ENCODE measurements at places on chromosomes 4 and X. TPM values are rescaled to one million over a fixed set of nuclear protein-coding genes. Genes with fewer than 3 reads are reported as not detected.

GRCh38 chrX:97685753-97686152, 802.0 kb downstream of the RPA4 start:
- no peak for DNase-seq

DNA sequence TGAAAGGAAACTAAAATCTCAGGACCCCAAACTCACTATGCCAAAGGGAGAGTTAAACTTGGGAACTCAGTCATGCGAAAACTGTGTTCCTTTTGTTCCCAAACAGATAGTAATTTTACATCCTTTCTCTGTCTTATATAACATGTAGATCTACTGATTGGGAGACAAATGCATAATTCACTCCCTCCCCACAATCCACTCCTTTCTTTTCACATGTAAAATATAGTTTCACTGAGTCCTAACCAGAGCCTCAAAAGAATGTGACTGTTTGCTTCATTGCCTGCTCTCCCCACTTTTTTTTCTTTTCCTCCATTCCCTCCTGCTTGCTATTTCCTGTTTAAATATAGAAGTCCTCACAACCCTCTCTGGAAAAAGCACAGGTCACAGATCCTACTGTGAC, 699.3 kb upstream of the ADGRL3 start:
- DNase-seq = no peak

GRCh38 chrX:30939928-30940327, 50.9 kb upstream of the TAB3 start:
- DNase-seq = no peak

DNA sequence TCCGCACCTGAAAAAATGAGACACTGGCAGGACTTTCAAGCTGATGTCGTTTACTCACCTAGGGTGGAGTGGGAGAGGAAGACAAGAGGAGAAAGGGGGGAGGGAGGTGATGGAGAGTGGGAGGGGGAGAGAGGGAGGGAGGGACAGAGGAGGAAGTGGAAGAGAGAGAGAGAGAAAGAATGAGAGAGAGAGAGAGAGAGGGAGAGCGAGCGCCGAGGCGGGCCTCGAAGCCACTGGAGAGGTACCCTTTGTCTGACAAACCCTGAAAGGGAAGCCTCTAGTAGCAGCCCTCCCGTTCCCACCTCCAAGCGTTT, 296 bp upstream of the ADGRL3 start:
- no peak for DNase-seq

DNA sequence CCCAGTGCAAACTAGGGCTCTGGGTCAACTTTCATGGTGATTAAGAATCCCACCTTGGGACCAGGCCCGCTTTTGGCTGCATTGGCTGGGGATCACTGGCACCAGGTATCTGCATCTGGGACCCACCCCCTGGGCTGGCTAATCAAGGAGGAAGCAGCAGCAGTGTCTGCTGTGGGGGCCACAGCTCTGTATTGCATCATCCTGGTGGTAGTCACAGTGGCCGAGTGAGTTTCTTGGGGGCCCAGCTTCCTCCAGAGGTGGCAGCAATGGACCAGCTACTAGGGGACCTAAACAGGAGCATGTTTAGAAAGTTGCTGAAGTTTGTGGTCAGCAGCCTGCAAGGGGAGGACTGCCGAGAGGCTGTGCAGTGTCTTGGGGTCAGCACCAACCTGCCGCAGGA, 15.7 kb downstream of the LNX1 start:
- DNase-seq = no peak

The FABP2 gene
- total RNA-seq = not detected

GRCh38 chr4:101500742-101501141, 153.4 kb upstream of the PPP3CA start:
- DNase-seq = no peak

DNA sequence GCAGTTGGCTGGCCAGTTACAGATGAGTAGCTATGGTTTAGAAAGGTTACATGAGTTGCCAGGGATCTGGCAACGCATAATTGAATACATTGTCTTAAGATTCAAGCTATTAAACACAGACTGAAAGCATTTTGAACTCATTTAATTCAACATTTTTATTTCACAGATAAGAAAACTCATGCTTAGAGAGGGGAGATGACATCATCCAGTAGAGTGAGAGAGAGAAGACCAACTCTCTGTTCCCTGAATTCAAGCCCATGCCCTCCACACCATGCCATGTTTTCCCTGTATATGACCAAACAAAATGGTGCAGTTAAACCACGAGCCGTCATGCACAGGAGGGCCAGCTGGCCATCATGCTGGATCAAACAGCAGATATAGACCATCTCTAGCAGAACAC, 22.6 kb downstream of the SNCA start:
- DNase-seq = no peak

- no peak for DNase-seq
Observed at GRCh38 chr4:58957711-58958110, 1847.5 kb upstream of the IGFBP7 start.

- DNase-seq = no peak
Observed at GRCh38 chrX:106201502-106202178, 33.5 kb downstream of the PWWP3B start.

GRCh38 chr4:924107-925096, 7.7 kb downstream of the GAK start:
- DNase-seq = no peak

DNA sequence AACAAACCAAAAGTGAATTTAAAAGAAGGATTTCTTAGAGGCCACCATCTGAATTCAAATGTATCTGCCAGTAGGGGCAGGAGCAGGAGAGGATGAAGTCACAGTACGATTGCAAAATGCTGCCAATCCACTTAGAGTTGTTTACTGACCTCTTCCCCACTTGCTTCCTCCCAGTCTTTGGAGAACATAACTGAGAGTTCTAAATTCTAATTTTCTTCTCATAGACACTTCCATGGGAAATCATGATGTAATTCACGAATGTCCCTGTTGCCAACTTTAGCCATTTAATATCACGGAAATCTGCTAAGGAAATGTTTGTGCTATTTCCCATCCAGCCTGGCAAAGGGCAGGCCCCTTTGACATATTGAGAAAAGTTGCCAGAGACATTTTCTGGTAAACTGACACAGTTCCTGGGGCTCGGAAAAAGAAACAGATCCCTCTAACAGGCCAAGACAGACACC, 33.6 kb upstream of the NOCT start:
- DNase-seq = peak; percentile 35

The NKRF gene
- 5.8 TPM for total RNA-seq

DNA sequence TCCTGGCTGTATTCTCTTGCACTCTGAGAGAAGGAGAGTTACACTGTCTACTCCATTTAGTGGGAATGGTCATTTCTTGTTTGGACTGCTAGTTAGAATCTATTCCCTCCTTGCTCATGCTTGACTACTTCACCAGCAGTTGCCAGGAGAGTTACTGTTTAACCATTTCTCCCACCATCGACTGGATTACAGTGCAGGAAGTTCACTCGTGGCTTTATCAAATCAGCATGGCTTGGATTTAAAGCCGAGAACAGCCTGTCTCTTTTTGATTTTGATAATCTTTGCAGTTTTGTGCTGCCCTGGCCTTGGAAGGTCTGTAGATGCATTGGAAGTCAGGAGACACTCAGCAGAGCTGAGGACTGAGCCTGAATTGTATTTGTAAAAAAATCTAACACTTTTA, 3.2 kb downstream of the GBA3 start:
- DNase-seq = peak; percentile 66

DNA sequence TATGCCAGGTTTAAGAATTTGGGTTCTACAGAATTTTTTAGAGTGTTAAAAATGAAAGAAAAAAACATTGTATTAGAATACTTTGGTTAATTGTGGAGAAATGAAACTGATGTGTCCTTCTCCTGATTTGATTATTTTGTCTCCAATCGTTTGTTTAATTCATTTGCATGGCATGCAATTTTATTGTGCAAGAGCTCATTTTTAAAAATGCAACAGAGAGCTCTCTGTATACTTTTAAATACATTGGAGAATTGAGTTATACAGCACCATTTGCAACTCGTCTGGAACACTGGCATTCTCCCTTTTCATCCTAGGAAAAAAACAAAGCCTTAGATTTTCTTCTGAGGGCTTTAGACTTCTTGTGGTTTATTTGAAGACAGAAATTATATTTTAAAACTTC, 689 bp downstream of the EXOC1L start:
- no peak for DNase-seq

DNA sequence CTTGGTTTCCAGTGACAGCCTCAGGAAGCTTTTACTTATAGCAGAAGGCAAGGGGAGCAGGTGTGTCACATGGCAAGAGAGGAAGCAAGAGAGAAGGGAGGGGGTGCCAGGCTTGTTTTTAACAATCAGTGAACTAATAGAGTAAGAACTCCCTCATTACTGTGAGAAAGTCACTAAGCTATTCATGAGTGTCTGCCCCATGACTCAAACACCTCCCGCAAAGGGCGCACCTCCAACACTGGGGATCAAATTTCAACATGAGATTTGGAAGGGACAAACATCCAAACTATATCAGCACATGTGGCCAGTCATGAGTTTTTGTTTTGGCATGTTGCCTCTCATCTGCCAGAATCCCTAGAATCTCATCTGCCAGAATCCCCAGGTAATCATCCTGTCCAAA, 183.5 kb upstream of the C1QTNF7 start:
- no peak for DNase-seq

The SLC25A14 gene
- total RNA-seq = 15.9 TPM

DNA sequence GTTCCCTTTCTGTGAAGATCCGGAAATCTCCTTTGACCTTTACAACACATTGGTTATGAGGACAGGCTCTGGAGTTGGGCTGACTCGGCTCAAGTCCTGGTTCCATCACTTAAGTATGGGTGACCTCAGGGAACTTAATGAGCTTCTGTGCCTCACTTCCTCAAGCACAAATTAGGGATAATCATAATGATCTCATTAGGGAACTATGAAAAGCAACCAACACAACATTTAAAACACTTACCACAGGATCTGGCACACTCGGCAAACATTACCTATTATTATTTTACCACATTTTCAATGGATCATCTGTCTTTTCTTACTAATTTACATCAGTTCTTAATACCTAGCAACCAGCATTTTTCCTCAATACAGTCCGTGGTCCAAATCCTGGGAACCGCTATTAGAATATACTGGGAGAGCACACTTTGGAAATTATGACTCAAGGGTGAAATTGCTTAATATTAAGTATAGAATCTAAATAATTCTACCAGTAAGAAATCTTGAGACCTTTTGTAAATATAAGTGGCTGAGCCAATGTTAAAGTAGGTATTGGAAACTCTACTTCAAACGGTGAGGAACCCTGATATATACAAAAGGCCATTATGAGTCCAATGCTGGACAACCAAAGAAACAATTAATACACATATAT, 19.6 kb downstream of the ADGRA3 start:
- no peak for DNase-seq

The SLIT2 gene
- 2.5 TPM for total RNA-seq

The SLITRK4 gene
- 1.7 TPM for total RNA-seq

DNA sequence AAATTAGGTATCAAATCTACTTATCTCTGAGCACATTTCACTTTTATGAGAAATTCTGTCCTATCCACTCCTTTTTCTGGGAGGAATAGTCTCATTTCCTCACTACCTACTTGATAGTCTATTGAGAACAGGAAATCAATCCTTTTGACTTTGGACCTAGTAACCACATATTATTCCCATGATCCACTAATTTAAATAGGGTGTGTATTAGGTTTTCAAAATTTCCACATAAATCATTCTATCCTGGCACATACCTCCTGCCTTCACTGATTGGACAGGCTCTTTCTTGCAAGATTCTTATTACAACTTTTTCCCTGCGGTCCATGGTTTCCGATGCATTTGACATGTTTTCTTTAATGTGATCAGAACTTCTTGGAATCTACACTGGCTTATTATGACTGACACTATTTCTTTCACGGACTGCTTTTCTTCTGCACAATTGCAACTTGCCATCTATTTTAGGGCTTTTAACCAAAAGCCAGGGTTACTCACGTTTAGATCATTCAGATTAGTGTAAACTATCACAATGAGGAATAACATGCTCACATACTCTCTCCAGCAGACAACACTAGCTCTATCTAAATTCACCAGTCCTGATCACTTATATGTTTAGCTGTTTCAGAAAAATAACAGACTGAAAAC, 419.9 kb upstream of the SLIT2 start:
- no peak for DNase-seq

DNA sequence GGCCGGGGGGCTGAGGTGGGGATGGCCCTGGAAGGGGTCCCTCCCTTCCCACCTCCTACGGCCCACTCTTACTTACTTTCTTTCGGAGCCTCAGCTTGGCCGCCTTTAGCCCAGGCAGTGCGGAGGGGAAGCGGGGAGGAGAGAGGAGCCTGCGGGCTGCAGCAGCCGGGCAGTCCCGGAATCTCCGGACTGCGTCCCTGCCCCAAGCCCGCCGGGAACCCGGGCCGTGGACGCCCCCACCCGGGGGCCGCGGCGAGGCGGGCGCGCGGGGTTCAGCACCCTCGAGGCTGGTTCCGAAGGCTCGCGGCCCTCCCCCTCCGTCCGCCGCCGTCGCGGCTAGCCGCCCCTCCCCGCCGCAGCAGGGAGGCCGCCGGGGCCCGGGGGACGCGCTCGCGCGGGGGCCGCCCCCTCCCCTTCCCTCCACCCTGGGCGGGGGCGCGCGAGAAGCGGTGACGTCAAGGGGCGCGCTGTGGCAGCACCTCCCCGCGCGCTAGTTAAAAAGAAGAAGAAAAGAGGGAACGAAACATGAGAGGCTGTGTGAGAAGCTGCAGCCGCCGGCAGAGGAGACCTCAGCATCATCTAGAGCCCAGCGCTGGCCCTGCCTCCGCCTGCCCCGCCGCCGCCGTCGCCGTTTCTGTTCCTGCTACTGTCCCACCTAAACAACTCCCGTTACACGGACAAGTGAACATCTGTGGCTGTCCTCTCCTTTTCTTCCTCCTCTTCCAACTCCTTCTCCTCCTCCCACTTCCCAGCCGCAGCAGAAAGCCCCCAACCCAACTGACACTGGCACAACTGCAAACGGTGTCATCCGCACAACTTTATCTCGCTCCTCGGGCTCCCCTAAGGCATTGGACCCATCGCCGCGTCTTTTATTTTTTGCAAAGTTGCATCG, at the start of gene HHIP:
Gene HHIP (plus strand): TSS at position 526 of the 892 bp plus-strand sequence. CDS start 520 bp downstream, outside the sequence.
- no peak for DNase-seq

DNA sequence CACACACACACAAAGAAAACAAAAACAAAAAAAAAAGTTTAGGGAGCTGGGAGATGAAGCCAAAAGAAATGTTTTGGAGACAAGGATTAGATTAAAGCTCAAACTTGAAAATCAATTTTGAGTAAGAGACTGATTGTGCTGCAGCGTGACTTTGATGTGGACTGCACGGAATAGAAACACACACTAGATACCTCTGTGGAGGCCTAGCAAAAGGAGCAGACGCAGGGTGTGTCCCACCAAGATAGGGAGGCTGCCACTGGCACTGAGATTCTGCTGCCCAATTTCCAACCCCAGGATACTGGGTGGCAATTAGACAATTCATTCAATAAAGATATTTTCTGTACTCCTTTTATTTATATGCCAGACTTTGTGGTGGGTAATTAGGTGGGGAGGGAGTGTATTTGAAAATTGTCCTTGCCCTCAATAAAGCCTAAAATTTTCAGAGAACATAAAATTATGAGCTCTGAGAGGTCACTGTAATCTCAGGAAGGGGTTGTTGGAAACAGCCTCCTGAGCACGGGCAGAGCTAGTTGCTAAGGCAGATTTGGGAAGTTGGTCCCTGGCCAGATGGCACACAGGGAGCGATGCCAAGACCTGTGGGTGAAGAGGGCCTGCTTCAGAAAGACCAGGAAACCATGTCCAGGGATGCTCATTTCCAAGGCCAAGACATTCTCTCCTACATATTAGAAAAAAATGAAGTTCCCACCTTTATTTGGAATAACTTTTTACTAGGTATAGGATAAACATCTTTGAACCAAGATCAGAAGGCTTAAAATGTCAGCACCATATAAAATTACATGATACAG, 1.9 kb upstream of the PPP3CA start:
- no peak for DNase-seq

The RTL3 gene
- total RNA-seq = 0.06 TPM

The FDCSP gene
- total RNA-seq = not detected

Measured in epithelial cell of proximal tubule (primary cell).